ENCODE measurements at places on chromosomes 16 and 17.

- no peak for DNase-seq
Observed at GRCh38 chr17:27461192-27461859, 5.1 kb downstream of the KSR1 start.

GRCh38 chr16:84948851-84949610, 62.3 kb downstream of the ZDHHC7 start:
- DNase-seq, result no peak

DNA sequence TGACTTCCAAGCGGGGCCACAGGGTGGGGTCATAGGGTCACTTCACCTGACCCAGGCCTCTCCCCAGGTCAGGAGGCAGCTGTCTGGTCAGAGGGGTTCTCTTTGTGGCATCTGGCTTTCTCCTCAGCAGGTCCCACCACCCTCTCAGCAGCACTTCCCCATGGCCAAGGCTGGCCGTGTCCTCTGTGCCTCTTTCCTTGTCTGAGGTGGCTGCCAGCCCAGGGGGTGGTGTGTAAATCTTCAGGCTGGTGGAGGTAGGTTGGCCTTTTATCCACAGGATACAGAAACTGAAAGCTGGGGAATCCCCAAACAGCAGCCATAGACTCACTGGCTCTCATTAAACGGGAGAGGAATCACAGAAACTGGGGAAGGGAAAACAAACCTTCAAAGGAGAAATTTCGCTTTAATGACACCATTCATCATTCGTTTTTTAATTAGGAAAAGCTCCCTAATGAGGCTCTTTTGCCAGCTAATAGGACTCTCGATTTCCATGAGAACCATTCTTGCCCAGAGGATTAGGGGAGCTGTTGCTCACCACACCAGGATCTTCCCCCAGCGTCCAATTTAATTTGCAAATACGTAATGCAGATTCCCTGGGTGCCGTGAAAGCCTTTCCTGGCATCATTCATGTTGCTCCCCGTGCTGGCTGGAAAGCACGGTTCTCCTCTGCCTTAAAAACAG, 18.0 kb downstream of the C17orf75 start:
- no peak for DNase-seq

- no peak for DNase-seq
Observed at GRCh38 chr17:74389937-74390679, 22.8 kb downstream of the GPR142 start.

DNA sequence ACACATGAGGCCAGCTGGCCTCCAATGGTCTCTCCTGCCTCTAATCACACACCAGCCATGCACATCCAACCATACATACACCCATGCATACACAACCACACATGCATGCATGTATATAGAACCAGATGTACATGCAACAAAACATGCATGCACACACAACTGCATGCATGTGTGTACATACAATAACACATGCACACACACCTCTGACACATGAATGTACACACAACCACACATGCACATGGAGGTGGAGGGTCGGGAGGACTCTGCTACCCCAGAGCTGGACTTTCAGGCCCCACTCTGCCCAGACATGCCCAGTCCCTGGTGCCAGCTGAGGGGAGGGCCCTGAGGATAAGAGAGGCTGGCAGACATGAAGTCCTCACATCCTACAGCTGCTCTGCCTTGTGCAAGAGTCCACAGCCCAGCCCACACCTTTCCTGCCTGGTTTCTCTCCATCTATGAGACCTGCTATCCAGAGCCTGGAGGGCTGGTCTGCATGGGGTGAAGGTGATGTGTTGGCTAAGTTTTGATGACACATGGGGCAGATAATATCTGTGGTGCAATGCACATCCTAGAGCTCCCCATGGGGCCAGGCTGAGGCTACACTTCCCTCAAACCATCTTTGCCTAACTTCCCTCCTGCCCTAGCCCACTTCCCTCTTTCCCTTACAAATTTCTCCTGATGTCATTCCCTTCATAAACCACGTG, 50.9 kb upstream of the SDK2 start:
- DNase-seq, result no peak

Data from NCI-H2081 treated with DMSO at 0.1 percent for 48 hours (cell line).